Karpas-422 (cell line): ENCODE measurements at places on chromosomes 13 and 19.
A peak's percentile ranks its signal among the peaks of the same experiment; 100 is the strongest.

- DNase-seq = peak; percentile 83
These were observed 2.1 kb upstream of the CIRBP start for GRCh38 chr19:1266916-1267476.

- no peak for DNase-seq
These were observed 16.9 kb upstream of the ZNF254 start for GRCh38 chr19:24069905-24070657.

DNA sequence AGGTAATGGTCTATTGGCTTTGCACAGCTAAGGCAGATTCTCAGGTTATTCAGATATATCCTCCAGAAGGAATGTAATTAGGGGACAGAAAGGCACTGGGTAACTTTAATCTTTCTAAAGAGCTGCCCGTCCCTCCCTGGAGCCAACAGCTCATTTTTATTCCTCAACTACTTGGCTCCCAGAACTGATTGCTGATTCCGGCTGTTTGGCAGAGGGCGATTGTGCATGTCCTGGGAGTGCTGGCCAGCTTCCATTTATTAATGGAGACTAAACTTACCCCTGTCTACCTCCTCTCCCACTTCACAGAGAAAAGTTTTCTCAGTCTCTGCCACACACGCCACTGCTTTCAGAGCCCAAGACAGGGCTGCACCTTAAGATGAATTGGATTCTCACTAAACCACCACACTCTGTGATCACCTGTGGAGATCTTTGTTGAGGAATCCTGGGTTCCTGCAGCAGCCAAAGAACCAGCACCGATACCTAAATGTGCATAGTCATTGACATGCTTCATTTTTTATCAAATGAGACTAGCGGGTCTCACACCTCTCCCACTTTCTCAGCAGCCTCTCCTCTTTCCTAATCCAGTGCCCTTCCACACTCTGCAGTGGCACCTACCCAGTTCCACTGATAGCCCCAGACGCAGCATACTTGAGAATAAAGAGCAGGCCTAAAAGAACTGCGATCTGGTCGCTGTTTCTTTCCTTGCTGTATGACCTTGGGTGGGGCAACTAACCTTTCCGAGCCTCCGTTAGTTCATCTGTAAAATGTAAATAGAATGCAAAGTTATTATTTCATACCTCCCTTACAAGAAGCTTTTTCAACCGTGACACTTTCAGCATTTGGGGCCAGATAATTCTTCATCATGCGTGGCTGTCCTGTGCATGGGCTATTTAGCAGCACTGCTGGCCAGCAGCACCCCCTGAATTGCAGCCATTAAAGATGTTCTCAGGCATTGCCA, 648.7 kb downstream of the UQCRFS1 start:
- no peak for DNase-seq

DNA sequence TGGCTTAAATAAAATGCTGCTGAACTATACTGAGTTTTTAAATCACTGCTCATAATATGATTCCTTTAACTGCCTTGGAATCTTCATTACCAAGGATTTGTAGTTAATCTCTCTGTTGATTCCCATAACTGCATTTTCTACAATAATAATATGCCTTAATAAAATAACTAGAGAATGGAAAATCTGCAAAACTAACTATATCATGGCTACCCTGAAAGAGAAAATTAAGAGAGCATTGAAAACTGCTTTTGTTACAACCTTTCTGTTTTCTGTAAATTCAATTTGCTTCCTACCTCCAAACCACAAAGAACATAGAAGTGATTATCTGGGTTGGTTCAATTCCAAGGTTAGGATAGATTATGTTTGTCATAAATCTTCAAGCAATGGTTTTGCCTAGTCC, 202.8 kb upstream of the ATXN8OS start:
- DNase-seq = no peak

GRCh38 chr13:96858133-96858826, 136.0 kb downstream of the OXGR1 start:
- no peak for DNase-seq

- no peak for DNase-seq
These were observed 220.1 kb upstream of the SERP2 start for GRCh38 chr13:44153496-44153895.

DNA sequence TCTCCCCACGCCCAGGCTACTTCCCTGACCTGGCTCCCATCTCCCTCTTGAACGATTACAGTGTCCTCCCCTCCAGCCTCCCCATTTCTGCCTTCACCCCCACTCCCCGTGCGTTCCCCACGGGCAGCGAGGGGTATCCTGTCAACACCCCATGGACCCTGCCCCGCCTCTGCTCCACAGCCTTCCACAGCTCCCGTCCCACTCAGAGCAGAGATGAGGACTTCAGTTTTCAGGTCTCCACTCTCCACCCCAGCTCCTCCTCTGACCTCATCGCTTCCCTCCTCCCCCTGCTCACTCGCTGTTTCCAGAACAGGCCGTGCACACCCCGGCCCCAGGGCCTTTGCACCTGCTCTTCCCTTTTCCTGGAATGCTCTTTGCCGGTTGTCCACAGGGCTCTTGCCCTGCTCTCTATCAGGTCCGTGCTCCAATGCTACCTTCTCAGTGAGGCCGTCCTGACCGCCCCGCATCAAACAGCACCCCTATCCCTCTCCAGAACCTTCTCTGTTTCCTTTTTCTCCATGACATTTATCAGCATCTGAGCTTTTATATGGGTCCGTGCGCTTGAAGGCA, 15.0 kb downstream of the LRRC4B start:
- no peak for DNase-seq

GRCh38 chr13:61138857-61139256, 276.8 kb downstream of the PCDH20 start:
- DNase-seq = no peak

GRCh38 chr13:110418944-110419343, 111.9 kb downstream of the COL4A2 start:
- no peak for DNase-seq

- DNase-seq = no peak
These were observed 85.1 kb upstream of the UFM1 start for GRCh38 chr13:38264363-38265131.

DNA sequence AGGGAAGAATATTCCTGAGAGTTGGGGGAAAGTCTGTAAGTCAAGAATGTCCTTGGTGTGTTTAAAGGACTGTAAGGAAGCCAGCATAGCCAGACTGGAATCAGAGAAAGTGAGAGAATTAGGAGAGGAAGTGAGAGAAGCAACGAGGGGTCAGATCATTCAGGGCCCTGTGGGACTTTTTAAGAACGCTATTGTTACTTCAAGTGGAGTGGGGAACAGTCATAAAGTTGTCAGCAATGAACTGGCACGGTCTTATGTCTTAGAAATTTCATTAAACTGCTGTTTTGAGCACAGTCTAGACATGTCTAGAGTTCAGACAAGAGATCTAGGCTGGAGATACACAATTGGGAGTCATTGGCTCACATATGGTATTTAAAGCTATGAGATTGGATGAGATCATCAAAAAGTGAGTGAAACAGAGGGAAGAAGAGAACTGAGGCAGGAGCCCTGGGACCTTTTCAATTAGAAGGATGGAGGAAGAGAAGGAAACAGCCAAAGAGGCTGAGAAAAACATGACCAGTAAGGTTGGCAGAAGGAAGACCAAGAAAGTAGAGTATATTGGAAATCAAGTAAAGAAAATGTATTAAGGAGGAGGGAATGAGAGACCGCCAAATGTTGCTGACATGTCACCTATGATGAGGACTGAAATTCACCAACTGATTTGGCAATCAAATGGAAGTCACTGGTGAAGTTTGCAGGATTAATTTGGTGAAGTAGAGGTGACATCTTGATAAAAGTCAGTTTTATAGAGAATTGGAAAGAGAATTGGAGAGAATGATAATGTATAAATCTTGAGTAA, 263.5 kb downstream of the GPC5 start:
- DNase-seq = no peak

GRCh38 chr19:30870876-30871275, 478.4 kb downstream of the TSHZ3 start:
- no peak for DNase-seq

DNA sequence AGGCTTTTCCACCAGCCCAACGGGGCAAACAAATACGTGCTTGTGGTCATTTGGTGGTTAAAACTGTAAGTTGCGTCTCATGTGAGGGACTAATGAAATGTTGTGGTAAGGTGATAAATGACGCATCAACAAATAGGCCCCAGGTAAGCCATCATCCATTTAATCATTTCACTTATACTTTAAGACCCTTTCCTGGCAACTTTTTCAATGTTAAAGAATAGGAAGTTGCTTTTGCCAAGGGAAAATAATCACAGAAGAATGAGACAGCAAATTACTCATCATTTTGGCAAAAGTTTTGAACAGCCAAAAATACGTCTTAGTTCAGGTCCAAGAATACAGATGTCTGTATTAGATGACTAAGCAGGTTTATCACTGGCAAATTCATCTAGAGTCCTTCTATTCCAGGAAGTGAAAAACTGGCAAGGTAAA, 660.4 kb downstream of the SLITRK1 start:
- DNase-seq = no peak

DNA sequence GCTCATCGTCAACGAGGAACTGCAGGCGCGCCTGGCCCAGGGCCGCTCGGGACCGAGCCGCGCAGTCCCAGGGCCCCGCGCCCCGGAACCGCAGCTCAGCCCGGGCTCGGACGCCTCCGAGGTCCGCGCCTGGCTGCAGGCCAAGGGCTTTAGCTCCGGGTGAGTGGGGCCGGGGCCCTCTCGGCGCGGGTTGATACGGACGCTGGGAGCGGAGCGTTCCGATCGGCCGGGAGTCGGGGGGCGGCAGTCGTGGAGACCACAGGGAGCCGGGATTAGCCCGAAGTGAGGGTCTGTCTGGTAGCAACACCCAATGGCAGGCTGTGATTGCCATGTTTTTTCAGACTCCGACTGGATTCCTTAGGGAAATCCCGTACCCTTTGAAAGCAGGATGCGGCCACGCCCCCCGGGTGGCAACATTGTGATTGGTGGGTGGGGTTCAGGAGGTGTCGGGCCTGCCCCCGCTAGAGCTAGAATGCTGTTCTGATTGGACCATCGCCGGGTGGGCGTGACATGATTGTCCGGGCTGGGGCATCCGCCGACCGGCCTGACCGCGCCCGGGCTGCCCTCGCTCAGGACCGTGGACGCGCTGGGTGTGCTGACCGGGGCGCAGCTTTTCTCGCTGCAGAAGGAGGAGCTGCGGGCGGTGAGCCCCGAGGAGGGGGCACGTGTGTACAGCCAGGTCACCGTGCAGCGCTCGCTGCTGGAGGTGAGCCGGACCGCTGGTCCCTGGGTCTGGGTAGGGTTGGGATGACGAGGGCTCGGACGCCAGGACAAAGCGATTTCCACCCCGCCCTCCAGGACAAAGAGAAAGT, 11.3 kb downstream of the EPS8L1 start:
- no peak for DNase-seq

DNA sequence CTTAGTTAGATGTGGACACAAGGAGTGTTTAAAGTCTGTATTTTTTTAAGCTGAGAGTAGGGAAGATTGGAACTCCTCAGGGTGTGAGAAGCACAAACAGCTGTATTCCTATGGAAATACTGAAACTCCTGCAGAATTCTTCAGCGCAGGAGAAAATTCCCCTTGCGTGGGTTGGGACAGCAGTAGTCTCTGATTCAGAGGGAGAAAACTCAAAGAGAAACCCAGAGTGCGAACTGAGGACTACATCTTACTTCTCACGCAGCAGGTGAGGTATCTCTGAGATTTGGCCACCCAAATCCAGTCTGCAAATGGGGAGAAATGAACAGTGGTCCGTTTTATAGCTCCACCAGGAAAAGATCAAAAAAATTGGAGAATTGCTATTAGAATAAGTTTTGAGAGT, 60.9 kb downstream of the FRY start:
- no peak for DNase-seq

GRCh38 chr19:970695-971094, 13.4 kb upstream of the WDR18 start:
- peak; percentile 60 for DNase-seq

- DNase-seq = no peak
These were observed 699 bp downstream of the IFNL1 start for GRCh38 chr19:39296906-39297305.

GRCh38 chr13:78608252-78608687, 4.9 kb upstream of the POU4F1 start:
- DNase-seq = no peak

GRCh38 chr19:32876236-32876918, 6.8 kb upstream of the SLC7A9 start:
- DNase-seq = no peak

DNA sequence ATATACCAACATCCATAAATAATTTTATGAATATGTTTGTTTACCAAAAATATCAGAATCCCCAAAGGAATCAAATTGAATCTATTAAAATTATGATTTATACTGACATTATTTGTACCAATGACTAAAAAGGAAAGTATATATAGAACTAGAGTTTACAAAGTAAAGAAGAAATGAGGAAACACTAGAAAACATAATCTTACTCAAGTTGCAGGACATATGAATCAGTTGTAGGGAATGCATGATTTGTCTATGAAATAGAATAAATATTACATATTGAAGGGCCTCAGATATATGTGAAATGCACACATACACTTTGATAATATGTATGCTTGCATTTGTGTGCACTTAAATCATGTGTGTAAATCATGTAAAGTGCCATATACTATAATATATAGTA, 1466.4 kb downstream of the EFNB2 start:
- DNase-seq = no peak

DNA sequence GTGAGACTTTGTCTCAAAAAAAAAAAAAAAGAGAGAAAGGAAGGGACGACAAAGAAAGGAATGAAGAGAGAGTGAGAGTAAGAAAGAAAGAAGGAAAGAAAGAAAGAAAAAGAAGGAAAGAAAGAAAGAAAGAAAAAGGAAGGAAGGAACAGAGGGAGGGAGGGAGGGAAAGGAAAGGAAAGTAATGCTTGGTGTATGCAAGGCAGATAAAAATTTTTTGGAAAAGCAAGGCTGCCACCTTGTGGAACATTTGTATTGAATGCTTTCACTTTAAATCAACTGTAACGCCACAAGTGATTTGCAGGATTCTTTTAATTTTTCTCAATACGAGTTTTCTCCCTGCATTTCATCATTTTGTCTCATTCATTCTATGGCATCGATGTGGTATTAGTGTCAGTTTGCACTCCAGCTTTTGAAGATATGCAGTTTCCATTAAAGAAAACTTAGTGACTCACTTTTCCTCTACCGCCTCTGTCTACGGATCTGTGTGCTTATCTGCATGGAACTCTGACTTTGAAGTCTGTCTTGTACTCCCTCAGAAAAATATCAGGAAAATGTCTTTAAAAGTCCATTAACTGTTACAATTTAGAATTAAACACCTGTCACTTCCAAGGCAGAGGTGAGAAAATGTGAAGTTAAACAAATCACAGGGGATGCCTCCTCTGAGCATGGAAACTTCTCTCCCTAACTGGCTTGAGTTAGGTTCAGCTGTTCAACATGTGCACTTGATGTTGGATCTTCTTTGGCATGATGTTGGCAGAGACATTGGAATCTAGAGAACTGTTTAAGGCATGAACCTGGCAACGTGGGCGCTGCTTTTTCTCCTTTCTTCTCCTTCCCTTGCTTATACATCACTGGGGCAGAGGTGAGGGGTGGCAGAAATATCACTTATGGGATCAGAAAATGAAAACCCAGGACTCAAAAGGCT, 20.0 kb upstream of the ZDHHC20 start:
- DNase-seq = peak; percentile 89
